ENCODE measurements at places on chromosomes 2 and 18.

DNA sequence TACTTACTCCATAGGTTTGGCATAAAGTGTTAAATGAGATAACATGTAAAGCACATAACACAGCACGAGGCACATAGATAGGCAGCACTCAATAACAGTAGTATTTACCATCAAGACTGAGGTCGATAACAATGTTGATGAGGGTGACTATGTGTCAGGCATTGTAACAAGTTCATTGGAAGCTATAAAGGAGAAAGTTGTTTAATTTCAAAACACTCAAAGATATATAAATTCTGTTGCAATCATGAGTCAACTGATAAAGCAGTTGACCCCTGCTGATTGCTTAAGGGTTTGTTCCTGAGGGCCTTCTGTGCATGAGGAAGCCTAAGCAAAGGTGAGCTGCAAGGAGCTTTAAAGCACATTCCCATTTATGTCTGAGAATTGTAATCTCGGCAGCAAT, 760.5 kb downstream of the SATB2 start:
- DNase-seq, result no peak

- DNase-seq, result no peak
These were observed 156.8 kb downstream of the STK39 start for GRCh38 chr2:168090366-168091135.

GRCh38 chr2:59339121-59339836, 1098.2 kb upstream of the FANCL start:
- peak; percentile 22 for DNase-seq

DNA sequence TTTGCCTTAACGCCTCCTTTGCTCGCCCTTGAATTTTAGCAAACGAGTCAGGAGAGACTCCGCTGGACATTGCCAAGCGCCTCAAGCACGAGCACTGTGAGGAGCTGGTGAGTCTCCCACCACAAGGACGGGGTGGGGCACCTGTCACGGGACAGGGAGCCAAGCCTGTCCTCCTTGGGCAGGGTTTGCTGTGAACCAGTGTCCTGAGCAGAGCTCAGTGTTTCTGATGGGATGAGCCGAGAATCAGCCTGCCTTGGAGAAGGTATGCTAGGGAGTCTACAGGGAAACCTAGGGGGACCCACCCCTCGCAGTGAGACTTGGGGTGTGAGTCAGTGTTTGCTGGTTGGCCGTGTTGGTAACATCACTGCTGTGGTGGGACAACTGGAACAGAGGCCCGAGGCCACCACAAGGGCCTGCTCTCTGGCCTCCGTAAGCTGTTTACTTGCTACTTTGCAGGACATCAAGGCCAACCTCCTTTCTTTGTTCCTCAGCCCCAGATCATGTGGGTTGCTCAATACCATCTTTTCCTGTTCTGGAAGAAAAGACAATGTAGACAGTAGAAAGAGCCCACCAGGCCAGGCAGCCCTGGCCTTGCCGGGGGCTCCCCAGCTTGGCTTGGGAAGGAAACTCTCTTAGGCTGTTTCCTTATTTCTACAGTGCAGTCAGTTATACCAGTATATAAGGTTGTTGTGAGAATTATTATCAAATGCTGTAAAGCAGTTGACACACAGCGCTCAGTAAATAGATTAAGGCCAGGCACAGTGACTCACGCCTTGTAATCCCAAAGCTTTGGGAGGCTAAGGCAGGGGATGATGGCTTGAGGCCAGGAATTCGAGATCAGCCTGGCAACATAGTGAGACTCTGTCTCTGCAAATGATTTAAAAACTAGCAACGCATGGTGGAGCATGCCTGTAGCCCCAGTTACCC, 42.4 kb downstream of the ITGB1BP1 start:
- peak; percentile 55 for DNase-seq

DNA sequence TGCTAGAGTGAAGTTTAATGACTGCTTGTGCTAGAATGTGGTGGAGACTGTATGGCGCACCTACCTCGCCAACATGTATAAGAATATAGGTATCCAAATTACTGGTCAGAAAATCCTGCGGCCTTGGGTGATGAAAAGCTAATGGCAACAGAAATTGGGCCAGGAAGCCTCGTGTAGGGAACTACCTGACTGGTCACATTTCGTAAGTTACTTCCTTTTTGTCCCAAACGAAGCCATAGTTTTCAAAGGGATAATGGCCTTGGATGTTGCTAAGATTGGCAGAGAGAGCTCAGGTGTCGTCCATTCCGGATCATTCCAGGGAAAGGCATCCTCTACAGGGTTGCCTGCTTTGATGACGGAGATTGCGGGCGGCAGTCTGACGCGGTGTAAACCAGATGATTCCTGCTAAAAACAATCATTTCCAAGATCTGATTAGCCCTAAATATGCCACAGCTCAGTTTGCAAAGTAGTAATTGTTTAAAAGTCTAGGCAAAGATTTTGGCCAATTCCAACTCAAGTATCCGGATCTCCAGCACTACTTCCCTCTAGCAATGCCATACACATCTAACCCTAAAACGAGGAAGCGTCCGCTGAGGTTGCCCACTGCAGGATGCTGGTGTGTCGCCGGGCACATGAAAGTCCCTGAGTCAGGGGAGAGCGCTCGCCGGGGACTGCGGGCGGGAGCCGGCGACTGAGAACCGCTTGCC, 708 bp upstream of the MALT1 start:
- DNase-seq, result no peak

- no peak for DNase-seq
These were observed 64.6 kb downstream of the LTBP1 start for GRCh38 chr2:33011373-33011772.

GRCh38 chr2:16281451-16282335, 341.3 kb downstream of the MYCN start:
- DNase-seq, result peak; percentile 87

DNA sequence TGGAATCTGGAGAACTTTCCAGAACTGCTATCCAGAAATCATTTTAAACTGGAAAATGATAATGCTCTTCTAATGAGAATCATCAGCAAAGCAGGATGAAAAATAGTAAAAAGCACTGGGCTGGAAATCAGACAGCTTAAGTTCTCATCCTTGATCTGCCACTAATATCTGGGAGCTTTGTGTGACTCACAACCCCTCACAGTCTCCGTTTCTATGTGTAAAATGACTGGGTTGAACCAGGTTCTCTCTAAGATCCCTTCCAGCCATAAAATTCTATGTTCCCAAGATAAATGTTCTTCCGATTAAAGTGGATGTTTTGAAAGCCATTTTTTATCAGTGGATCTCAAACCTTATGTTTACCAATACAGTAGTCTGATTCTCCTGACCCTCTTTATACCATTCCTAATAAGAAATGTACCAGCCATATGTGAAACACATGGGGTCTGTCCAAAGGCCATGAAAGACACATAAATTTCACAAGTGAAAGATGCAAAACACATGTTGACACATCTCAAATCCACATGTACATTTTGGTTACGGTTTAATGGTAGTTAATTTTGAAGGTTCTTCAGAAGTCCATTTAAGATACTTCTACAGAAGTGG, 188.8 kb downstream of the EN1 start:
- DNase-seq, result no peak

GRCh38 chr2:239376351-239376750, 24.5 kb downstream of the HDAC4 start:
- DNase-seq, result no peak

DNA sequence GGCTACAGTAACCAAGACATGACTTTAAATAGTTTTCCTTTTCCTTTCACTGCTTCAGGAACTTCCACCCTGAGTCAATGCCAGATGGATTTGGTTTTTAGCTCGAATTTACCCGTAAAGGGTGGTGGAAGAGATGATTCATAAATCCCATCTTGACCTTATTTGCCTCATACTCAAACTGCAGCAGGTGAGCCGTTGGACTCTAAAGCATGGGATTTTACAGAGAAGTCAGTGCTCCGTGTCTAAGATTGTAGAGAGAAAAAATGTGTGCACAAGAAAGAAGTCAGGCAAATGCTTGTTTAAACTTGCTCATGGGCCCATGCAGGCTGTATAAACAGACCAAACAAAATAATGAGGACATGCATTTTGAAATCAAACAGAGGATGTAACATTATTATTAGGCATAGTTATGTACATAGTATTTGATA, 369.7 kb upstream of the TRIB2 start:
- no peak for DNase-seq

DNA sequence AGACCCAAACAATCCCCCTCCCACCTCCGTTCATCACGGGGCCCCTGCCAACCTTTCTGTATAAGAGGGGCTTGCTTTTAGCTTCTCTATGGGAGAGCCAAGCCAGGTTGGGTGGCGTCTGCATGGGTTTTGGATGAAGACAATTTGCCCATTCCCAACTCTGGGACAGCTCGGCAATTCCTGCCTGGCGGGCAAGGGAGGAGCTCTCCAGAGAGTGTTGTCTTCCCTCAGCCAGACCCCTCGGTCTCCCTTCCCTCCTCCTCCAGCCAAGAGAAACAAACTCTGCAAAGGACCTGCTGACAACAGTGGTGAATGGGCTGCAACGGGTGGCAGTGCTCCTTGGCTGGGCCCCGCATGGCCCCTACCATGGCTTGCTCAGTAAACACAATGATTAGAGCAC, 267.2 kb upstream of the HDAC4 start:
- no peak for DNase-seq

Measured in eye (tissue), 1 donor.